ENCODE measurements at places on chromosomes 11 and 22.

GRCh38 chr11:11504071-11504470 lies 117.7 kb downstream of the GALNT18 start:
- DNase-seq, result no peak

GRCh38 chr22:39522567-39523300 lies 2.4 kb downstream of the ATF4 start:
- peak; percentile 59 for DNase-seq

- DNase-seq, result no peak
Measured at GRCh38 chr11:116384876-116385275, 387.9 kb downstream of the BUD13 start.

- DNase-seq, result no peak
Measured at GRCh38 chr22:42431401-42432019, 693 bp downstream of the NFAM1 start.

- no peak for DNase-seq
Measured at GRCh38 chr11:118260353-118260752, 3.7 kb downstream of the MPZL2 start.

- no peak for DNase-seq
Measured at GRCh38 chr11:2395856-2396255, 4.7 kb upstream of the TSSC4 start.

DNA sequence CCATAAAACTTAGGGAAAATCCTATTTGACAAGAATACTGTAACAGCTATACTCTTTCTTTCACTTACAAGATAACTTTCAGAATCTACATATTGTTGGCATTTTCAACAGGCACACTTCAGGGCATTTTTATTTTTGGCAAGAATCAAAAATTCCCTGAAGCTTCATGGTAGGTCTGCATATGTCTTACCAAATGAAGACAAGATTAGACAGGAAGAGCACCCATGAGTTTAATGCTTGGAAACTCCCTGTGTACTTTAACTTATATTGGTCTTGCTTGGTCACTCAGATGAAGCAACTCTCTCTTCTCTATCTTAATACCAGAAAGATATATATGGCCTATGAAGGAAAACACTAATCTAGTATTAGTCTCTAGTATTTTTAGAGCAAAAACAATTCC lies 137.7 kb downstream of the ATG16L2 start:
- DNase-seq, result peak; percentile 52

DNA sequence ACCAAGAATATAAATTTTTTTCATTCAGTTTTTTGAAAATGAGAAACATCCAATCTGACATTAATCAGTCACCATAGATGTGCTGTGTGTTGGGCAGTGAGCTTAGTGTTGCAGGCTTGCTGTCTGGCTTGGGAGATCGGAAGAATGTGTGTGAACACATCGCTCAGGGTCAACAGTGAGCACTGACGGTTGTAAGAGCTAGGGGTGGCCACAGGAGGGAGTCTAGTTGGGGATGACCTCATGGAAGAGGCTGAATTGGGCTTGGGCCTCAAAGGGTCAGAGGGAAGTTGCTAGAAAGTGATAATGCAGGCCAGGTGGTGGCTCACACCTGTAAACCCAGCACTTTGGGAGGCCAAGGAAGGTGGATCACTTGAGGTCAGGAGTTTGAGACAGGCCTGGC lies 375.4 kb downstream of the DDX10 start:
- no peak for DNase-seq

DNA sequence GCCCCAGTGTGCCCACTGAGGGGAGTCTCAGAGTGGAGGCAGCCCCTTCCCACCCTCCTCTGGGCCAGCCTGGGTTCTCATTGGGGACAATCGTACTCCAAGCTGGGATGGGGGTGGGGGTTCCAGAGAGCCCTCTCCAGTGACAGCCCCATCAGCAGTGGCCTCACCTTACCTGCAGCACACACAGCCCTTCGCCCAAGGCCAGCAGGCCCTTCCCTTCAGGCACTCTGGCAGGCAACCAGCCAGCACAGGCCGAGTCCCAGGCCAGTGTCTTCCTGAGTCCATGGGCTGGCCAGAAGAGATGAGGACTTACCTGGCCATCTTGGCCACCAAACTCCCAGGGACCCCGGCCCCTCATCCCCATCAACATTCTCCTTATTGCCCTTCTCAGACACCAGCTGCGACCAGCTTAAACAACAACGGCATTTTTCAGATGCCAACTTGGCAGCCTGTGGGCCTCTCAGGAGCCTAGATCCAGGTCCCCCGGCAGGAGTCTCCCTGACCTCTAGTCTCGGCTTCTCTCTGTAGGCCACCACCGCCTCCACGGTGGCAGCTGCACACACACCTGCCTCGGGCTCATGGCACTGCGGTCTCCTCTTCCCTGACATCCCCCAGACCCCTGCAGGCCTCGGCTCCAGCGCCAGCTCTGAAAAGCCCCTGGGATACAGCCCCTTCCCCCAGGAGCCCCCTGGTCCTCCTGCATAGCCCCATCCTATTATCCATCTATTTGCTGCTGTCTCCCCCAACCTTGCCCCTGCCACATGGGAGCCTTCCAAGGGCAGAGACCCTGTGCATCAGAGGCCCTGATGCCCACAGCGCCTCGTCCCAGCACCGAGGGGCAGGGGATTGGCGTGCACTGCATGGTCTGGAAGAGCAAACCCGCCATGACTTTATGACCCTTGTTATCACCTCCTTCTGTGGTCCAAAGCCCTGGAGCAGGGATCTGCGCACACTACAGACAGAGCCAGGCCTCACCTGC lies 111.2 kb upstream of the FGF3 start:
- no peak for DNase-seq

- no peak for DNase-seq
Measured at GRCh38 chr11:59842316-59842715, 3.0 kb downstream of the CBLIF start.

DNA sequence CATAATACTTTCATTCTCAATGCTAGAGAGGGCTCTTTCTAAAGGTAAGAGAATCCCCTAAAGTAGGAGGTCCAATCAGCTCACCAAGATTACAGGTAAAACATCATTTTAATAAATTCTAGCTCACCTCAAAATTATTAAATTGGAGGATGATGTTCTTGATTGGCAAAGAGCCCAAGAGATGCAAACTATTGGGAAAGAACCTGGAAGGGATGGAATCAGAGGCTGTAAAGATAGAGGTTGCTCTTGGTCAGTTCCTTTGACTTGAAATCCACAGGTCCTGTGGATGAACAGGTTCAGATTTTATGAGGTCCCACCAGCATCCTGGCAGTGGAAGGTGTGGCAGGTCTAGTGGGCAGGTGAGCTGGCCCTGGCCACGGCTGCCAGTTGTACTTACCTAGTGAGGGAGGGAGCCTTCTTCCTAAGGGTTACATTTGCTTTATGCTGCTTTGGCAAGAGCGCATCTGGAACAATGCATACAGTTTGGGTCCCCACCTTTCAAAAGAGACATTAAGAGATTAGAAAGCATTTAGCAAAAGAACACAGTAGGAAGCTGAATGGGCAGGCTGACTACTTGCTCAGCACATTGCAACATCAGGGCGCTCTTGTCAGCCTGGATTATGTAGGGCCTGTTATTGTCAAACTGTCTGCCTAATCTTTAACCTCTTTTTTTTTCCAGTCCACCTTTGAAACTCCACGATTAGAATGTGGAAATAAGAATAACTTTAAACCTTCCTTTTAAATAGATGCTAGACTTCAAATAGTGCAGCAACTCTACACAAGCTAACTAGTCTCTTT lies 97.0 kb downstream of the RDX start:
- peak; percentile 62 for DNase-seq

DNA sequence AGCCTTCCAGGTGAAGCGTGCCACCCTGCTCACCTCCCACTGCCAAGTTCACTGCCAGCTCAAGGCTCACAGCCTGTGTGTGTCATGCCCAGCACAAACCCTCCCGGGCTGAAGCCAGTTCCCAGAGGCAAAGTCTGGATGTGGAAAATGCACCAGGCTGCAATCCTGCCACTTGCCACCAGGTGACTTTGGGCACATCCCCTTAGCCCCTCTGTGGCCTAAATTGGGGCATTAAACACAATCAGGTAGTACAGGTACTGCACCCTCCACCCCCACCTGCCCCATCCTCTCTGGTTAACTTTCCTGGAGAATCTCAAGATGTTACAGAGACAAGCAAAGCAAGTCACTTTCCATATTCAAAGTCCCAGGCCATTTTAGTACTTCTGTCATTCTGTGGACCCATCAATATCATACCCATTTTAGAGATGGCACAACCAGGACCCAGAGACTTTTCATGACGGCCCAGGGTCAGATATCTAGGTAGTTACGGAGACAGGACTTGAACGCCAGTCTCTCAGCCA lies 1.8 kb upstream of the RASD2 start:
- DNase-seq, result peak; percentile 25

GRCh38 chr11:73426219-73426850 lies 50.1 kb downstream of the RELT start:
- no peak for DNase-seq

DNA sequence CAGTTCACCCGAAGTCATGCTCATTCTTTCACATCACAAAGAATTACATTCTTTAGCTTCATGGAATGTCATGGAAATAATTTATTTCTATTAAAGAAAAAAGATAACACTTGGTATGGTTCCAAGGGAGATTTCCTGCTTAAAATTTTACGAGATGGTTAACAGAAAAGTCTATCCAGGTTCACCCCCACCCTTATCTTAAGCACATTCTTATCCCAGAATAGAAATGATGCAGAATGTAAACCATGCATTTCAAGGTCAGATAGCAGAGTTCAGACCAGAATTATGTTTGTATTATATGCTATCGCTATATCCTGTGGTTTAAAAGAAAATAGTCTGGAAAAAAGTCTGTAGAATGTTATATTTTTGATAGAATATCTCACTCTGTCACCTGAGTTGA lies 58.7 kb downstream of the GAS2 start:
- no peak for DNase-seq

GRCh38 chr11:45769960-45770359 lies 35.0 kb upstream of the SLC35C1 start:
- no peak for DNase-seq

DNA sequence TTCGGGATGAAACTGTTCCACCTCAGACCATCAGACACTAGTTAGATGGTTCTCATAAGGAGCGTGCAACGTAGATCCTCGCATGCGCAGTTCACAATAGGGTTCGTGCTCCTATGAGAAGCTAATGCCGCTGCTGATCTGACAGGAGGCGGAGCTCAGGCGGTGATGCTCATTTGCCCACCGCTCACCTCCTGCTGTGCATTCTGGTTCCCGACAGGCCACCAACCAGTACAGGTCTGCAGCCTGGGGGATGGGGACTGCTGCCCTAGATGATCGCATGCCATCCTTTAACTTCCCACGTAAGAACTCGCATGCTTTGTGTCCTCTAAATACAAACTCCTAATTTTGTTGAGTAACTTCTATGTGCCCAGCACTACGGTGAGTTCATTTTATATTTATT lies 62.6 kb downstream of the EFCAB6 start:
- no peak for DNase-seq

DNA sequence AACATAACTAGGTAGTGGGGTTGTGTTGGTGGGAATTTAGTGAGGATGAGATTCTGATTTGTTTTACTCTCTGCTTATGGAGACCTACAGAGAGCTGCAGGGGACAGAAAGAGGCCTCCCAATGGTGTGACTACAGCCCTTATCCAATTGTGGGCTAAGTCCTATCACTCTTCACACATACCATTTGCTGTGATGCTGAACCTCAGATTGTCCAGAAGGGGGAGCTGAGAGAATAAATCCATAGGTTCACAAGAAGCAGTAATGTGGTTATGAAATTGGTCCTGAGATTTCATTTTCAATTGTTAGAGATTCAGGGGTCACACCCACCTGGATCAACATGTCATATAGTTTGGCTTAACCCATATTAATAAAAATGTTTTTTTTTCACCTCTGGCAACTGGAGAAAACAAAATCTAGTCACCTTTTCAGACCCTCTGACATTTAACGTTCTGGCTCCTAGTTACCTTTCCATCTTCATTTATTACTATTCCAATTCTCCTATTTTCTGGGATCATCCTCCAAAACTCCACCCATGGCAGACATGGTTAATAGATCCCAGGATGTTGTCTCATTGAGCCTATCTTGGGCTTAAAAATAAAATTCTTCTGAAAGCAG lies 53.3 kb upstream of the PTPN5 start:
- DNase-seq, result peak; percentile 58

- DNase-seq, result no peak
Measured at GRCh38 chr11:130144861-130145281, 14.7 kb upstream of the ST14 start.

GRCh38 chr22:50312371-50312770 lies 4.9 kb upstream of the PLXNB2 start:
- DNase-seq, result no peak
